HuH-7 (cell line): ENCODE measurements at places on chromosomes 7 and 10.

DNA sequence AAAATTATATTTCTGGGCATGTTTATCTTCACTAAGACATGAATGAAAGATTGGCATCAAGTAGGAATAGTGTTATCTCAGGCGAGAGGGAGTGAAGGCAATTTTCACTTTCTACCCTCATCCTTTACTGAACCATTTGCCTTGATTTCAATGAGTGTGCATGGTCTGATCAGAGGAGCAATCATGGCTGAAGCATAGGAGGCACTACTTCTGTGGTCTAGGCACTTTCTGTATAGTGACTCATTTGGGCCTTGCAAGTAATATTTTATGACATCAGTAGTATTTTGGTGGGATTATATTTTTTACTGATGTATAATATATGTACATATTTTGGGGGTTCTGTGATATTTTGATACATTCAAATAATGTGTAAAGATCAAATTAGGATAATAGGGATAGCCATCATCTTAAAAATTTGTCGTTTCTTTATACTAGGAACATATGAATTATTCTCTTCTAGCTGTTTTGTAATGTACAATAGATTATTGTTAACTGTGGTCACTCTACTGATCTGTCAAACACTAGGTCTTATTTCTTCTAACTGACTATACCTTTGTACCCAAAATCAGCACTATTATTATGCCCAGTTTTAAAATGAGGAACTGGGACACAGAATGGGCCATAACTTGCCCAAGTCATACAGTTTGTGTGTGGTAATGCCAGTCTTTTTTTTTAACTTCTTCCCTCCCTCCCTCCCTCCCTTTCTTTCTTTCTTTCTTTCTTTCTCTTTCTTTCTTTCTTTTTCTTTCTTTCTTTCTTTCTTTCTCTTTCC is 101.9 kb downstream of the RAB11FIP2 start:
- no peak for DNase-seq

GRCh38 chr10:108070789-108071188 is 906.3 kb upstream of the SORCS1 start:
- DNase-seq = no peak

- no peak for DNase-seq
These were observed 592.4 kb upstream of the IGFBP3 start for GRCh38 chr7:46513447-46513848.

DNA sequence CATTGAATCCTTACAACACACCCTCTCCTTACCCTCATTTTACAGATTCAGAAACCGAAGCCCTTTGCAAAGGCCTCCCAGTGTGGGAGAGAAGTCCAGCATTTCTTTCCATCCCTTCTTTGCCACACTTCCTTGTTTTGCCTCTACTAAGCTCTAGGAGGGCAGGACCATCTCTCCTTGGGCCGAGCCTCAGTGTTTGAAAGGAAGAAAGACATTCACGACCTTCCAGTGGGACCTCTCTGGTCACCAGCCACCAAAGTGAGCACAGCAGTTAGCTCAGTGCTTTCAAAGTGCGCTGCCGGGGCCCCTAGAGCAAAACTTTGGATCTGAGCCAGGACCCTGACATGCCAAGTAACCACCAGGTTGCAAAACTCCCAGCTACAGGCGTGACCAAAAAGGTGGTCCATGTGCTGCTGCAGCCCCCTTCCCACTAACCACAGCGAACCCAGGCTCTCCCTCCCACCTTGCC is 12.4 kb downstream of the CTBP2 start:
- DNase-seq = peak; percentile 71

- DNase-seq = no peak
These were observed 16.0 kb downstream of the SLC25A13 start for GRCh38 chr7:96305915-96306314.

DNA sequence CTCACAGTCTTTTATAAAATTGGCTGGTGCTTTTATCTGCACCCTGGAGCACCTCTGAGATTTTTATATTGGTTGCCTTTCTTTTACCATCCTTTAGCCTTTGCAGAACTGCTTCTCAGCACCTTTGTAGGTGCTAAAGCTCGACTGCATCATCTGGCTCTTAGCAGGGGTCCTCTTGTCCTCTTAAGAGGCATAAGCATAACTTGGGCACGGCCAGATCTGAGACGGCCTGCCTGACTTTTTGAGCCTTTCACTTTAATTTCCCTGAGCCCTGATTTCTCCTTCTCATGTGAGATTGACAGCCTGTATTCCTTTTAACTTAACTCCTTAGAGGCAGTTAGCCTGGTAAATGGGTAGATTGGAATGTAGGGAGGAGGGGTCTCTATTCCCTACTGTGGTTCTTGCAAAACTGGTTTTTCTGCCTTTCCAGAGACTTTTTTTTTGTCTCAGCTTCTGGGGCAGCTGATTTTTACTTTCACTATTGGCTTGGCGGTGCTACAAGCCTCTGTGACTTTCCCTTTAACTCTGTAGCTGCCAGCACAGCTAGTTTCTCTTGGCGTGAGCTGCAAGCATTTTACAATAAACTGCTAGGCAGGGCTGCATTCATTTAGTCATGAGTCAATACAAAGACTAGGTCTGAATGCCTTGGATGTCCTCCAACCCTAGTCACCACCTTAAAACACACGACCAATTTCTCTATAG is 24.0 kb downstream of the ZPBP start:
- DNase-seq = no peak

DNA sequence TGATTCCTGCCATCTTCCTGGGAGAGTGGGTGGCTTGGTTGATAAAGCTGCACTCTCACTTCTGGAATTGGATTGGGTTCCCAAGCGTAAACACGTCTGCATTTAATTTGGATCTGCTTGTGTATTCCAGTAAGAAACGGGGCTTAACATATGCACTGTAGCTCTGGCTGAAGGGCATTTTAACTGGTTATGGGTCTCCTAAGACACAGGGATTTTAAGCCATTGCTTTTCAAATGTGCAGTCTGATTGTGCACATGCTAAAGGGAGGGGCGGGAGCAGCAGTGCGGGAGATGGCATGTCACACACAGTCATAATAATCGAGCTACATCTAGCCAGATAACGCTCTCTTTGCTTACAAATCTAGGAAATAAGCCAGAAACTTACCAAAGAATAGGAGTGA is 247.3 kb upstream of the LYZL1 start:
- DNase-seq = no peak

GRCh38 chr7:8509621-8510020 is 76.2 kb downstream of the NXPH1 start:
- no peak for DNase-seq
